Astrocyte (in vitro differentiated cells and primary cell): ENCODE measurements at places on chromosomes 7 and 10. TPM values are rescaled to one million over a fixed set of nuclear protein-coding genes. Genes with fewer than 3 reads are reported as not detected.

SEC31B gene
- total RNA-seq = 7.8 TPM in 2 replicates

ABCC2 gene
- 0.31 and 0.59 TPM in 2 replicates for total RNA-seq

DNA sequence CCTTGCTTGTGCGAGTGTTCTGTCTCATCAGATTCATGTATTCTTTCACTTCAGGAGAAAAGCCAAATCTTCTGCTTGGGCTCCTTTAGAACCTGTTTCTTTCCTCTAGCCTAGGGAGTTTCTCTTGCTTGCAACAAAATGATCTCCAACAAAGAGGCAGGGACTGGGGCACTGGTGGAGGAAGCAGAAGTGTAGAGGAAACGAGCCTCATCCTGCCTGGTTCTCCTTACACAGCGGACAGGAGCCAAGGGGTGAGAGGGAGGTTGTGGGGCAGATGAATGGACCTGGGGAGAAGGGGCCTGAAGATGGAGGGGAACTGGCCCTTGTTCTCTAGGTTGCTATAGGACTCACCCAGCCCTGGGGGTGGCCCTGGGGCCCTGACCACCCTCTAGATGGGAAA lies 141.1 kb downstream of the PKD1L1 start:
- DNase-seq = no peak

- peak; percentile 77 for DNase-seq
Measured at GRCh38 chr10:70296406-70296899, 12.6 kb upstream of the NPFFR1 start.

DNA sequence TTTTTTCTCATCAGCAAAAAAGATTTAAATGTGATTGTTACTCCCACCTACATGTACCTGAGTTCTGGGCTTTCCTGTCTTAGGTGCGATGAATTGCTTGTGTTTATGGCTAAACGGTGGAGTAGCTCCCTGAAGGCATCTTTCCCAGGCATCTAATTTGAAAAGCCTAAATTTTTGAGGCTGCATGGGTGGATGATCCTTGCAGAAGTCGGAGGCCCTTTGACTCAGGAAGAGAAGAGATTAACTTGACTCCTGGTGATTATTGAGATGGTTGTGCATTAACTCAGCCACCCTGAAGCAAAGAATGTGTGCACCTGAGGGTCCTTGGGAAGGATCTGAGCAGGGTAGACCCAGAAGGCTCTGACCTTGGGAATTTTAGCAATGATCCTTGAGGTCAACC lies 155.6 kb upstream of the SEMA3C start:
- no peak for DNase-seq

- peak; percentile 70 for DNase-seq
Measured at GRCh38 chr10:71985542-71986250, 21.5 kb downstream of the CHST3 start.

- DNase-seq = peak; percentile 69
Measured at GRCh38 chr10:27742195-27743011, 3.2 kb downstream of the MKX start.

DNA sequence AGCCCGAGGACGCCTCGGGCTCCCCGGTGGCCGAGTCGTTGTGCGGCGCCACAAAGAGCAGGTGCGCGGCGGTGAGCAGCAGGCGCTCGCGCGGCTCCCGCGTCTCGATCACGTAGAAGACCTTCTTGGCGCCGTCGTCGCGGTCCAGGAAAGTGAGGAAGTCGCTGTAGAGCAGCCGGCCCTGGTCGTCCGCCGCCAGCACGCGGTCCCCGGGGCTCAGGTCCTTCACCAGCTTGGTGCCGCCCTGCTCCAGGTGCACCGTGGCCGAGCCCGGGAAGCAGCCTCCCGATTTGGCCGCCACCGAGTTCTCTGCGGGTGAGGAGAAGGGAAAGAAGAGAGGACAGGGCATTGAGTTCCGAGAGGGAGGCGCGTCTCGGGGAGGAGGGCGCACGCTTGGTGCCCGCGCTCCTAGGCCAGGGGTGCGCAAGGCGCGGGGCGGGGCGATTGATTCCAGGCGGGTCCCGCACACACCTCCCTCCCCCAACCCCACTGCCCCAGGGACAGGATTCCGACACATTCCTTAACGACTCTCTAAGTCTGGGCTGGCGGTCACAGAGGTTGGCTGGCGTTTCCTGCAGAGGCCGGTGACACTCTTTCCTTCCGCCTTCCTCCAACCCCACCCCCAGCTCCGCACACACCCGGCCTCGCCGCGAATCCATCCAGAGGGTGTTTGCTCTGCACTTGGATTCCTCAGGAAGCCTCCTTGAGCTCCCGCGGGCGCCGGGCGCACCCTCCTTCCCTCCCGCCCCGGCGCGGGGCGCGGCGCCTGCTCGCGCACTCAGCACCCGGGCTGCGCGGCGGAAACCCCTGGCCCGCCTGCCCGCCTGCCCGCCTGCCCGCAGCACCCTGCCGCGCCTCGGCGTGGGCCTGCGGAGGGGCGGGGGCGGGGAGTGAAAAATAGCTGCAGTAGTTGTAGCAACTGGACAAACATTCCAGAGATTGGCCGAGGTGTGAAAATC lies 8.6 kb downstream of the SHH start:
- no peak for DNase-seq

- DNase-seq = no peak
Measured at GRCh38 chr10:99782447-99783286, at the start of gene ABCC2. Gene ABCC2, plus strand, starts transcription at chr10:99782640. Its CDS starts 205 bp downstream, at chr10:99782845.

GRCh38 chr7:36928311-36928710 lies 204.0 kb upstream of the AOAH start:
- DNase-seq = no peak

GRCh38 chr7:10138087-10138854 lies 835.4 kb upstream of the PHF14 start:
- no peak for DNase-seq
